CMK (cell line): ENCODE measurements at places on chromosomes 7 and 10.

DNA sequence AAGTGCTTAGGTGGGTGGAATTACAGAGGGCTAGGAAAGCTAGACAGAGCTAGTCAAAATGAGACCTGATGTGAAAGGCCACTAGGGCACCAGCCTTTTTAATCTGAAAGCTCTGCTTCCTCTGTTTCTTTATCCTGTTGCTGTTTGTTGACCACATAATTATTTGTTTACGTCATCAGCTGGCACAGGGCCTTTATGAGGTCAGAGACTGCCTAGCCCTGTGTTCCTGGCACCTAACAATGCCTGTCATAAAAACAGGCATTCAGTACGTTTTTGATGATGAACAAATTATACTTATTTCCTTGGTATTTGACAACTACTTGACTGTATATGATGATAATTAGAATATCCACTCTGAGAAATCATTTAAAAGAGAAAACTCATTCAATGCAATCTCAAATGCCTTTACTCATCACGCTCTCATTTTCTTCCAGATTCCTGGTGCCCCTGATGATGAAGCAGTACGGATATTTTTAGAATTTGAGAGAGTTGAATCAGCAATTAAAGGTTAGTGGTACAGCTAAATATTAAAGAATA is 26.0 kb downstream of the RBM17 start:
- no peak for DNase-seq

- DNase-seq = no peak
These were observed 5.2 kb downstream of the FAM133B start for GRCh38 chr7:92584953-92585352.

- DNase-seq = no peak
These were observed 514 bp downstream of the RNF216 start for GRCh38 chr7:5780801-5781496.

DNA sequence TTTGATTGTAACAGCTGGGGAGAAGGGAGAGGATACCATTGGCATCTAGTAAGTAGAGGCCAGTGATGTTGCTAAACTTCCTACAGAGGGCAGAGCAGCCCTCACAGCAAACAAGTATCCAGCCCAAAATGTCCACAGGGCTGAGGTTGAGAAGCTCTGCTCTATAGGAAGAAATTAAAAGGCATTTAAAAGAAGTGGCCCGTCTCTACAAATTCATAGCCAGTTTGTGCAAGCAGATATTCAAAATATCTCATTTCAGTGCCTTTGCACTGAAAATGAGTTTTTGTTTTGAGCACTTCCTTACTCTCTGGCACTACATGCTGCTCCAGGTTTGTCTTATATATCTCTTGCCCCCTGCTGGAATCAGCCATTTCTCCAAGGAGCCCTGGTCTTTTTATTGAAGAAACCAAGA is 330.0 kb downstream of the BBS9 start:
- no peak for DNase-seq

GRCh38 chr7:154475864-154476263 is 423.7 kb downstream of the DPP6 start:
- no peak for DNase-seq

GRCh38 chr7:84841809-84842208 is 345.0 kb downstream of the SEMA3D start:
- DNase-seq = no peak

DNA sequence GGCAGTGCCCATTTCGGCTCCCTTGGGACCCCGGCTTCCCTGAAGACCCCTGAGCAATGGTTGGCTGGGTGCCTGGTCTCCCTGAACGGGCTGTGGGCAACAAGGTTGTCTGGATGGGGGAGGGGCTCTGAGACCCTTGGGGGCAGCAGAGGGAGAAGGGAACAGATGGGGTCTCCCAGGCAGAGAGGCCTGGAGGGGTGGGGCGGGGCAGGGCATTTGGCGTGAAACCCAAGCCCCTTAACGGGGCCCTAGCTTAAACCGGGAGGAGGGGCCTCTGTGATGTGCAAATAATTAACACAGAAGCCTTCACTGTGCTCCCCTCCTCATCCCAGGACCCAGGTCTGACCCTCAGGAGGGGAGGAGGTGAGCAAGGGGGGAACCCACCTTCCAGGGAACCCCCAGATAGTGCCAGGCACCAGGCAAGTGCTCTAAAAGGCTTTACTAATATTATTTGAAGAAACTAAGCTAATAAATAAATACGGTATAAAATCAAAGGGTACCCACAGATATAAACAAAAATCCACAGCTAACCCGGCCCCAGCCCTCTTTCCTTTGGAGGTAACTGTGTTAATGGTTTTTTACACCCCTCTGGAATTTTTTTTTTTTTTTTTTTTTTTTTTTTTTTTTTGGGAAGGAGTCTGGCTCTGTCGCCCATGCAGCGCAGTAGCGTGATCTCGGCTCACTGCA is 170.8 kb downstream of the RNF216 start:
- no peak for DNase-seq

- DNase-seq = no peak
These were observed 58.2 kb downstream of the TMEM106B start for GRCh38 chr7:12269100-12269895.

DNA sequence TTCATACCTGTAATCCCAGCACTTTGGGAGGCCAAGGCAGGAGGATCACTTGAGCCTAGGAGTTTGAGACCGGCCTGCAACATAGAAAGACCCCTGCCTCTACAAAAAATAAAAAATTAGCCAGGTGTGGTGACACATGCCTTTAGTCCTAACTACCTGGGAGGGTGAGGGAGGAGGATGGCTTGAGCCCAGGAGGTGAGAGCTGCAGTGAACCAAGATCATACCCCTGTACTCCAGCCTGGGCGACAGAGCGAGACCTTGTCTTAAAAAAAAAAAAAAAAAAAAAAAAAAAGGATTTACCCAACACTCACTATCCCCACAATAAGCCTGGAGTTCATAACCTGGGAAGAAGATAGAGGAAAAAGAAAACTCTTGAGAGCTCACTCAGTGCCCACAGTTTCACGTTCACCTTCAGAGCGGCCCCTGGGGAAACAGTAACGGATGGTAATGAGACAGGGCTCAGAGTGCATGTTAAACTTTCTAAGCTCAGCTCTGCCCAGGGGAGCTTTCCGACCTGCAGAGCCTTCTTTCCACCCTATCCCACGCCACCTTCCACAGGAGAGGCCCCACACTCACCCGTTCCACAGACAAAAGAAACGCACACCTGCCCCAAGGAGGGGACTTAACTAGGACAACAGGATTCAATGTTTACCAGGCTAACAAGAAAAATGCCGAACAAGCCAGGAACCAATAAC is 259.8 kb upstream of the KLF14 start:
- no peak for DNase-seq

GRCh38 chr7:110856704-110857103 is 234.2 kb upstream of the LRRN3 start:
- DNase-seq = no peak

DNA sequence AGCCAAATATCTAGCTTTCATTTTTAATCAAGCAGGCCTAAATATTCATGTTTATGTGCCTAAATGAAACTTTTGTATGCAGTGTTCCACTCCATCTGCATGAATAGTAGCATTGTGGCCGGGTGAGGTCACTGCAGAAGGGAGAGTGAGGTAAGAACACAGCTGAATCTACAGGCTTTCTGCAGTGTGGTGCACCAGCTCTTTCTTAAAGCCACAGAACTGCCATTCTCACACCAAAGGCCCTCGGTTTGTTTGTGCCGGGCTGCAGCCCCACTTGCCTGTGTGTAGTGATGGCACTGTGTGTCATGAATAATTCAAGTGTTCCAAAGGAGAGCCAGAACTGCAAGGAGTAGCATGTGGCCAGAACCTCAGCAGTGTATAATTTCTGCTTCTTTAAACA is 204.1 kb downstream of the TRIL start:
- no peak for DNase-seq

GRCh38 chr7:108311446-108312168 is 144.6 kb downstream of the NRCAM start:
- no peak for DNase-seq

DNA sequence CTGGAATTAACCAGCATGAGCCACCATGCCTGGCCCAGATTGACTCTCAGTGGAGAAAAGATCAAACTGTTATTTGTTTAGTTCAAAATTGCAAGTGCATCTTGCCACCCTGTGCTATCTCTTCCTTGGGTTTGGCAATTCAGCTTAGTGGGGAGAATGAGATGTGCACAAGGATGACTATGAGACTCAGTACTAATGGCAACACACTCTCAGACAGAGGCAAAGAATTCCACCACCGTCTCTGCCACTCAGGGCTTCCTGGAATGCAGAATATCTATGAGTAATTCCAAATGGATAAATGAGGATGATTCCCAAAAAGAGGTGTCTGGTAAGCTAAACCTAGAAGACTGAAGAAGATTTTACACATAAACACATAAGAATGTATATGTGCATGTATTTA is 525.8 kb downstream of the NRG3 start:
- no peak for DNase-seq

DNA sequence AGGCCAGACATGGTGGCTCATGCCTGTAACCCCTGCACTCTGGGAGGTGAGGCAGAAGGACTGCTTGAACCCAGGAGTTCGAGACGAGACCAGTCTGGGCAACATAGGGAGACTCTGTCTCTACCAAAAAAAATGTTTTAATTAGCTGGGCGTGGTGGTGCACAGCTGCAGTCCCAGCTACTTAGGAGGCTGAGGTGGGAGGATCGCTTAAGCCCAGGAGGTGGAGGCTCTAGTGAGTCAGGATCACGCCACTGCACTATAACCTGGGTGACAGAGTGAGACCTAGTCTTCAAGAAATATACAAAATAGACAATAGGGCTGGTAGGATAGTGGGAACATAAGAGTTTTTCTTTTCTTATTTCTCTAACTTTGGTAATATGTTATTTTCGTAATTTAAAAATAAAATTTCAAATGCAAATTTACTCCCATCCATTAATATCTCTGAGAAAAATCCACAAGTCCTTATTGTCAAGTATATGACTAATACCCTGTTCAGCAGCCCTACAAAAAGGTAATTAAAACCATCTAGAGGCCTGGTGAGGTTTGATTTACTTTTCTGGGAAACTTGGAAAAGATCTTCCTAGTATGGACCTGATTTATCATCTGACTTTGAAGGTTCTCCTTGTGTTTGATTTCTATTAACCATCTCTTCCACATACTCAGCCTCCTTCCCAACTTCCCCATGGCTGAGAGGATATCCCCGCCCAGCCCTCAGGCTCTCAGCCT is 50.0 kb downstream of the CREB3L2 start:
- no peak for DNase-seq

GRCh38 chr7:134632937-134633540 is 13.6 kb upstream of the BPGM start:
- no peak for DNase-seq

DNA sequence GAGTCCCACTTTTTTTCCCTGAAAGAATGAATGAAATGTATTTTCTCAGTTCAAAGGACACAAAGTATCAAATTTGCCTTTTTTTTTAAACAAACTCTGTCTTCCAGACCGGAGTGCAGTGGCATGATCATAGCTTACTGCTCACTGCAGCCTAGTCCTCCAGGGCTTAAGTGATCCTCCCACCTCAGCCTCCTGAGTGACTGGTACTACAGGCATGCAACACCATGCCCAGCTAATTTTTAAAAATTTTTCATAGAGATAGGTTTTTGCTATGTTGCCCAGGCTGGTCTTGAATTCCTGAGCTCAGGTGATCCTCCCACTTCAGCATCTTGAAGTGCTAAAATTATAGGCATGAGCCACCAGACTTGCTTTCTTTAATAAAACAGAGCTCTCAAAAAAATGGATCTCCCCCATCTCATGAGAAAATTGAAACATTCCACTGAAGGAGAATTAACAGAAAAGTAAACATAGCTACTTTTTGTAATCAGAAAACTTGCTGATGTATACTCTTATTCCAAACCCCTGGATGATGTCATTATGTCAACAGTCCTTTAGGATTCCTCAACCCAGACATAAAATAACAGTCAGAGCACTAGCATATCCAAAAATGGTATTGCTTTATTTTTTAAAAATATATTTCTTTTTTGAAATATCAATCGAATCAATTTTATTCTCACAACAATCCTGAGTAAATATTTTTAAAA is 12.3 kb upstream of the TRDMT1 start:
- no peak for DNase-seq

GRCh38 chr10:62264702-62265436 is 3.8 kb downstream of the RTKN2 start:
- no peak for DNase-seq
